ENCODE measurements at places on chromosomes 7 and 10.

DNA sequence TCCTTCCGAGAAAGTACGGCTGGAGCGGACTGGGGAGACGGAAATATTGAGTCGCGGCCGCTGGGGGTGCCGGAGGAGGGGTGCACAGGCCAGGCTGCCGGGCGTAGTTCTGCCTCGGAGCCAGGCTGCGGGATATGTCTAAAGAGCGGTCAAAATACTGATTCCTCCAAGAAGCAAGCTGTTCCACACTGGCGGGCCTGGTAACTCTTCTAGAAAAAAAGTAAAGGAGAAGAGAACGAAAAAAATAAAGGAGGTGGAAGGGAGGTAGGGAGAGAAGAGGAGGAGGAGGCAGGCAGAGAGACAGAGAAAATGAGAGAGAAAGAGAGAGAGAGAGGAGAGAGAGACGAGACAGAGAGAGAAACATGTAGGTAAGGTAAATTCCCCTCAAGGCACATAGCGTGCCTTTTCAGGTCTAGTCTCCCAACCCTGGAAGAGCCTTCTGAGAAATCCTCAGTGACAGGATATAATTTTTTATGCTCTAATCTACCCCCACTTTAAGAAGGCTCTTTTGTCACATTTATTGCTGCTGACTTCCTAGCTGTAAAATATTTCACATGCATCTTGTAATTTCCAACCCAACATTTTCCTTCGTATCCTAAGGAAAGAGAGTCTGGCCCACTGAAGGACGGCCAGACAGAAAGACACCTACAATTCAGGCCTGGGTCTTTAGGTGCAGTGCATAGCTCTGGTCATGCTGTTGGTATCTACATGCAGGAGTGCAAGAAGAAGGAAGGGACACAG, 5.7 kb downstream of the DLX5 start:
- DNase-seq, result no peak

GRCh38 chr10:101012525-101013364, 13.1 kb downstream of the LZTS2 start:
- DNase-seq, result peak; percentile 67

GRCh38 chr10:114874827-114875411, 53.3 kb downstream of the FHIP2A start:
- no peak for DNase-seq

DNA sequence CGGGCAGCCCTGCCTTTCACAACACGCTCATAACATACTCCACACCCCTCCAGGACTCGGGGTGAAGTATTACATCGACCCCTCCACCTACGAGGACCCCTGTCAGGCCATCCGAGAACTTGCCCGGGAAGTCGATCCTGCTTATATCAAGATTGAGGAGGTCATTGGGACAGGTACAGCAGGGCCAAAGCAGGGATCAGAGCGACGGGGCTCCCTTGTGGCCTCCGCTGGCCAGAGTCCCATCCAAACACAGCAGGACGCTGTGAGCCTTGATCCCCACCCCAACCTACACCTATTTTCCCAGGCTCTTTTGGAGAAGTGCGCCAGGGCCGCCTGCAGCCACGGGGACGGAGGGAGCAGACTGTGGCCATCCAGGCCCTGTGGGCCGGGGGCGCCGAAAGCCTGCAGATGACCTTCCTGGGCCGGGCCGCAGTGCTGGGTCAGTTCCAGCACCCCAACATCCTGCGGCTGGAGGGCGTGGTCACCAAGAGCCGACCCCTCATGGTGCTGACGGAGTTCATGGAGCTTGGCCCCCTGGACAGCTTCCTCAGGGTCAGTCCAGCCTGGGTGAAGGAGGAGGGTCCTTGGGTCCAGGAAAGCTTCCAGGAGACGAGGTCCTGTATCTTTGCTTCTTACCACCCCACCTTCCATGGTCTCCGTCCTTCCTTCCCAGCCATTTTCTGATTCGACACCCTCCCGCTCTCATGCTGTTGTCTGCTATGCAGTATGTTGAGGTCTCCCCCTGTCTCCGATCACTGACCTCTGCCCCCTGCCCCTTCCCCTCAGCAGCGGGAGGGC, 13.5 kb downstream of the EPHB6 start:
- DNase-seq, result no peak

DNA sequence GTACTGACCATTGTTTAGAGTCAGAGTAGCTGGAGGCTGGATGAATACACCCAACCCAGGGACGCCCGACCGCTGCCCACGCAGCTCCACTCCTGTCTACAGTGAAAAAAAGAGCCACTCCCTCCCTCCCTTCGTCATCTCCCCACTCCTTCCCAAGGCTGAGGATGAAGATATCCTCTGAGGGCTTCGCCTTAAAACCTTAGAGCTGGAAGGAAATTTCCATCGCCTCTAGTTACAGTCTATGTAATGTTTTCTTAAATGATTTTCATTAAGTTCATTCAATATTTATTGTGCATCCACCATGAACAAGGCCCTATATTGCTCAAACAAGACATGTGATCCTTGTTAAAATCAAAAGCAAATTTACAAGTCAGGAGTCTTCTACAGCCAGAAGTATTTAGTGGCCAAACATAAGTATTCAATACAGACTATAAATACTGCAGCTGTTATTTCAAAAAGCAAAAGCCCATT, 11.3 kb upstream of the SLIT1 start:
- no peak for DNase-seq

- DNase-seq, result no peak
These were observed 1.1 kb upstream of the ITGB8 start for GRCh38 chr7:20329389-20330238.

GRCh38 chr10:4691301-4691700, 134.7 kb upstream of the AKR1E2 start:
- no peak for DNase-seq

GRCh38 chr7:19290968-19291367, 145.7 kb upstream of the FERD3L start:
- no peak for DNase-seq

- DNase-seq, result no peak
These were observed 152.4 kb upstream of the CELF2 start for GRCh38 chr10:10865303-10865702.

GRCh38 chr7:155746188-155746587, 66.1 kb downstream of the SHH start:
- DNase-seq, result no peak

- no peak for DNase-seq
These were observed 134.5 kb downstream of the NRBF2 start for GRCh38 chr10:63267414-63268148.

- no peak for DNase-seq
These were observed 99.7 kb upstream of the PPIF start for GRCh38 chr10:79247373-79248137.

DNA sequence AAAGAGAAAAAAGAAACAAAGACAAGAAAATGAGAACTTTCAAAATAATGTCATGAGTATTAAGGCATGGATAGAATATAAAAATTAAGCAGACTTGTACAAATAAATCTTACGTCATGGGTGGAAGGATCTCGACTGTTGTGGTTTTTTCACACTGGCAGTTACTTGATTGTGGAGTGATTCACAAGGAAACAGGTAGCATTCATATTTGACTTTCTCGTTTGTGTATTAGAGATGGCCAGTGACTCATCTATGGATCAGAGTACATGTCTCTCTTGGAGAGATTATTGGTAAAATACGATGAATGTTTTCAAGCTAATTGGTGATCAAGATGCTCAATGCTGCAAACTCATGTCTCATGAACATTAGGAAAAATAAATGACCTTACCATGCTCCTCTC, 564.3 kb downstream of the GATA3 start:
- no peak for DNase-seq

- DNase-seq, result no peak
These were observed 789.9 kb upstream of the IGFBP3 start for GRCh38 chr7:46710927-46711326.

DNA sequence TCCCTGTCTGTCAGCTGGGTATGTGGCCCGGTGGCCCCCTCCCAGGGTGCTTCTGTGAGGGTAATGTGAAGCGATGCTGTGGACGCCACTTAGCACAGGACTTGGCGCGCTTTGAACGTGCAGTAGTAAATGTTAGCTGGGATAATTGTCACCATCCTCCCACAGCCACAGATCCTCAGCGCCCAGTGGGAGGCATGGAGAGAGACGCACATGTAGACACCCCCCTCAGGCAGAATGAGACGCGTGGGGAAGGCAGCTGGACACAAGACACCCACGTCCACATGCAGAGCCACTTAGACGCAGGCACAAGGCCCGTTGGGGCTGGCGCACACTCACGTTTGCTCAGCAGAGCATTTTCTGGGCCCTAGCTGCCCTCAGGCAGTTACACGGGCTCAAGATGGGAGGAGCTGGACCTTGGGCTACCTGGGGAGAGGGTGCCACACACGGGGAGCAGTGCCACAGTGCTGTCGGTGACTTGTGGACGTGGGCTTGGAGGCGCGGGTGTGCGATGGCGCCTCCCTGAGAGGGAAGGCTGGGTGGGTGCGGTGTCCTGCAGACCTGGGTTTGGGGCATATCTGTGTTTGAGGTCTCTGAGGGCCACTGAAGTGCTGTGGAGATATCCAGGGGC, 26.4 kb downstream of the ADCYAP1R1 start:
- DNase-seq, result no peak

DNA sequence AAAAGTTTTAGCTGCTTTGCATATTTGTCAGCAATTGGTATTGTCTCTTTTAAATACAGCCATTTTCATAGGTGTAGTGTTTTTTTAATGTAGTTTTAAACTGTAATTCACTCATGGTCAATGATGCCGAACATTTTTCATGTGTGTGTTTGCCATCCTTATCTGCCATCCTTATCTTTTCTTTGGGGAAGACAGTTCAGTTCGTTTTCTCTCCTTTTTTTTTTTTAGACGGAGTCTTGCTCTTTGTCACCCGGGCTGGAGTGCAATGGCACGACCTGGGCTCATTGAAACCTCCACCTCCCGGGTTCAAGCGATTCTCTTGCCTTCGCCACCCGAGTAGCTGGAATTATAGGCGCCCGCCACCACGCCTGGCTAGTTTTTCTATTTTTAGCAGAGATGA, 545.3 kb downstream of the CNTNAP2 start:
- DNase-seq, result no peak

DNA sequence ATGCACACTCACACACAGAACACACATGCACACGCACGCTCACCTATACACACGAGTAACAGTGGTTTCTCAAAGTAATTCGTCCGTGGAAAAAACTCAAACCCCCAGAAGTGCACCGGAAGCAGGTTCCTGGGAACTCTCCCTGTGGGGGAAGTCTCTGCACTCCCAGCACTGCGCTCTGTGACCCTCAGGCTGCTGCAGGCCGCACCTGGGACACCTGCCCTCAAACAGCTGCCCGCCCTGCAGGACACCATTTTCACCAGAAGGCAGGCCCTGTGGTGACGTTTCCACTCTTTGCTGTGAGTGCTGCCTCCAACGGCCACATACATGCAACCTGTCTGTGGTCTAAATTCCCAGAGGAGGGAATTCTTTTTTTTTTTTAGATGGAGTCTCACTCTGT, 21.3 kb downstream of the YKT6 start:
- no peak for DNase-seq

- no peak for DNase-seq
These were observed 64.0 kb downstream of the CACNB2 start for GRCh38 chr10:18204039-18204835.

DNA sequence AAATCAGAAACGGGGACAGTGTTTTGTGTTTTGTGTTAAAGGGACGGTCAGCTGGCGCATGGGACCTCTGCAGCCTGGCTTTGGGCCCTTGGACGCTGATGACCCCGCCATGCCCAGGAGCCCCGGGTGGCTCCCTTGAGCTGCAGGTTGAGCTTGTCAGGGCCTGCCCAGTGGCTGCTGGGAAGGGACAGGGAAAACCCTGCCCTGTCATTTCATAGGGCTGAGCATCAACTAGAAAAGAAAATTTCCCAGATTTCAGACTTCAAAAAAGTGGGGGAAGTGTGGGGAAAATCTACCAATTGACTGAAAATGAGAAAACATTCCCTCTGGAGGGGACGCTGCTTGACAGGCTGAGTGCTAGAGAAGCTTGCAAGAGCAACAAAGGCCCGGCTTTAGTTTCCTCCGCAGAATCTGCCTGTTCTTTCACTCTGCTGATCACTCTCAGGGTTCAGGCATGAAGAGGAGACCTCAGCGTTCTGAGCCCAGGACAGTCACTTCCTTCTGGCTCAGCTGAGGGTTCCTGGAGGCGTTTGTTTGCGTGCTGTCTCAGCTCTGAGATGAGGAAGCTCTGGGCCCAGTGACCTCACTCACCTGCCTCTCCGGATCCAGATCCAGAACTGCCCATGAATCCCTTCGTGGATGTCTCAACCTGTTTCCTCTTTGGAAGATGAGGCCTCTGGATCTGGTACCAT, 18.6 kb upstream of the DNAJB6 start:
- peak; percentile 55 for DNase-seq

DNA sequence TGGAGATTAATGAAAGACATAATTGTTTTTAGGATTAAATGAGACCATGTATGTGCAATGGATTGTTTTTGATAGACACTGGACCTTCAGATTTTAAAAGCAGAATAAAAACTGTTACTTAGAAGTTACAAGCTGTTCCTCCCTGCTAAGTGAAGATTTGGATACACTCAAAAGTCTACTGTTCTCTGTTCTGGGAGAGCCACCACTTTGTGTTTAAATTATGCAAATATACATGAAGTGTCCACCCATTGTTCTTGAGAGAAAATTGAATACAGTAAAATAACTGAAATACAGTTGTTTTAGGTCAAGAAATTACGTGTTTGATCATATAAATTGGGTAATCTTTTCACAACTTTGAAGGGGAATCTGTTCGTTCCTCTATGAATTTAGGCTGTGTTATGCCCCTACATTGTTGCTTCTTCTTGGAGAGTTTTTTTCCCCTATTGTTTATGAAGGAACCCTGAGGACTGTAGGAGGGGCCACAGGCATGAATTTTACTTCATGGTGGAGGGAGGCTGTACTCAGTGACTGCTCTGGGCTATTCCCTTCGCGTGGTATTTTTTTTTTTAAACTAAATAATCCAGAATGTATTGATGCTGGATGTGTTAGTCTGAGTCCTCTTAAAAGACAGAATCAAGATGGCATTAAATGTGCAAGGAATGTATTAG, 18.6 kb upstream of the VCL start:
- no peak for DNase-seq

GRCh38 chr10:35723059-35723458, 81.0 kb upstream of the FZD8 start:
- no peak for DNase-seq

All from CD4-positive, alpha-beta T cell (primary cell).